ENCODE measurements at places on chromosomes 7 and 10.

DNA sequence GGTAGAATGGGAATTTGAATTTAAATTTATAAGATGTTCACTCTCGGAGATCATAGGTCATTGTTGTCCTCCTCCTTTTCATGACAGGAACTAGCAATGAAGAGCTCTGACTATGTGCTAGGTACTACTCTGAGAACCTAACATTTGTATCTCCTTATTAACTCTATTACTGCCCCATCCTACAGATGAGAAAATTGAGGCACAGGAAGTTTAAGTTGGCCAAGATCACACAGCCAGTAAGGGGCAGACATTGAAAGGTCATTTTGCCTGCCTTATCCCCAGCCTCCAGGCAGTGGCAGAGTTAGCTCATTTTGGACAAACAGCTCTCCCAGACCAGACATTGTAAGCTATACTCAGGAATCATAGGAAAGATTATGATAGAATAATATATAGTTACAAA, 6.0 kb downstream of the SRGN start:
- DNase-seq: no peak

- DNase-seq: no peak
Measured at GRCh38 chr7:18191862-18192625, 164.4 kb upstream of the PRPS1L1 start.

GRCh38 chr7:415646-416525, 103.8 kb downstream of the PDGFA start:
- DNase-seq: no peak

- DNase-seq: no peak
Measured at GRCh38 chr10:123703195-123703790, 37.1 kb downstream of the GPR26 start.

- no peak for DNase-seq
Measured at GRCh38 chr10:96683710-96684109, 36.6 kb downstream of the PIK3AP1 start.

DNA sequence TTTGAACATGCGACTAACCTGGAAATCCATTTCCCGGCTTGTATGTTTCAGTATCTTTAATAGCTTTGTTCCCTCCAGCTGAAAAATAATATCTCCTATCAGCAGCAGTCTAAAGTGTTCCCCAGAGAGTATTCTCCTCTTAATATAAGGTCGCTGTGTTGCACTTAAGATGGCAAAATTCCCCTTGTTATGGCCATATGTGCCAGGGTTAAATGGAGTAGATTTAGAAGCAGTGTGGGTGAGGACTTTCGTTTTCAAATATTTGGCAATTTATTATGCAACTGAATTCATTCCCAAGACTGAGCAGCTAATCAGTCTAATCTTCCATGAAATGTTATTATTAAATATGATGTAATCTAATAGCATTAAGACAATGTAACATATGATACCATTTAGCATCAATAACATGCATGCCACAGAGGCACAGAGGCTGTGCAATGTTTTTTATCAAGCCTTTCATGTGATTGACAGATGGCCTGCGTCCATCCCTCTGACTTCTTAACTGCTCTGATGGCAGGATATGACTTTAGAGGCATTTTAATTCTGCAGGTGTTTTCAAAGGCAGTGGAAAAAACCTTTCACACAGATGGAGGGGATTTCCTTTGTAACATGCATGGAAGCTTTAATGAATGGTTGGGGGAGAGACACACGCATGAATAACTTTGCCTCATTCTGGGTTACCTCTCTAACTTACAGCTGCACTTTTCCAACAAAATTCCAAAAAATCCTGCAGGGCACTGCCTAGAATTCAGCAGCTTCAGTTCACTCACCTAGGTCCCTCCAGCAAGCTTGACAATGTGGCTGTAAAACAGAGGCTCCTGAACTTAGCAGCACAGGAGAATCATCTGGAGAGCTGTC, 55.1 kb upstream of the ZPBP start:
- DNase-seq: no peak

- DNase-seq: no peak
Measured at GRCh38 chr10:98249134-98249533, 18.9 kb downstream of the LOXL4 start.

- DNase-seq: no peak
Measured at GRCh38 chr7:146176860-146177259, 60.3 kb downstream of the CNTNAP2 start.

DNA sequence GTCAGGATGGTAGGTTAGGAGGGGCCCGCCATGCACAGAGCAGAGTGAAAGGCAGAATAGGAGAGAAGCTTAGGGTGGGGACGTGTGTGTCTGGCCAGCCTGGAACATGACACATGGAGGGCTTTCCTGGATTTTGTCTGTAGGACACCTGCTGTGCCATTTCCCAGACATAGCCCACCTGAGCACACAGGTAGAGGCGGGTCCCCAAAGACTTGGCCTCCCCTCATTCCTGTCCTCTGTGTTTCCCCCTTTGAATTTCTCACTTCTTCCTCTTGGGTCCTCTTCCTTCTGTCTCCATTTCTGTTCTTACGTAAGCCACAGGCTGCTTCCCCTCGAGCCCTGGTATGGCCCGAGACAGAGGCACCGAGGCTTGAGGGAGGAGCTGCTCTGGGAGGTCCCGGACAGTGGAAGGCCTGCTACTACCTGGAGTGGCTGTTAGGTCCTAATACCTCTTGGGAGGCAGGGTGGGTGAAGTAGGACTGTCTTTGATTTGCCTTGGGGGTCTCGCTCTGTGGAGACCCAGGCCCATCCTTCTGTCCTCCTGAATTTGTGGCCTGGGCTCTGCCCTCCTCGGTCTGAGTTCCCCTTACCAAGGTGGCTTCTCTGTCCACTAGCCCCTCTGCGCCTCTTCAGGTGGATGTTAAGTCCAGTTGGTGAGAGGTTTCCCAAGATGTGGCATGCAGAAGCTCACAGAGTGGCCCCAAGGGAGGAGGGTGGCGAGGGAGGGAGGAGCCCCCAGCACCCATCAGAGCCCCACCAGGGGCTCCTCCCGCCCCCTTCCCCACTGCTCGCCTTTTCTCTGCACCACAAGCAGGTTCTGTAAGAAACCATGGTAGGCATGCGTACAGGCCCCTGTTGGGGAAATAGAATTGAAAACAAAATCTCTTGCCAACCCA, 5.5 kb downstream of the ZNF775 start:
- DNase-seq: no peak

DNA sequence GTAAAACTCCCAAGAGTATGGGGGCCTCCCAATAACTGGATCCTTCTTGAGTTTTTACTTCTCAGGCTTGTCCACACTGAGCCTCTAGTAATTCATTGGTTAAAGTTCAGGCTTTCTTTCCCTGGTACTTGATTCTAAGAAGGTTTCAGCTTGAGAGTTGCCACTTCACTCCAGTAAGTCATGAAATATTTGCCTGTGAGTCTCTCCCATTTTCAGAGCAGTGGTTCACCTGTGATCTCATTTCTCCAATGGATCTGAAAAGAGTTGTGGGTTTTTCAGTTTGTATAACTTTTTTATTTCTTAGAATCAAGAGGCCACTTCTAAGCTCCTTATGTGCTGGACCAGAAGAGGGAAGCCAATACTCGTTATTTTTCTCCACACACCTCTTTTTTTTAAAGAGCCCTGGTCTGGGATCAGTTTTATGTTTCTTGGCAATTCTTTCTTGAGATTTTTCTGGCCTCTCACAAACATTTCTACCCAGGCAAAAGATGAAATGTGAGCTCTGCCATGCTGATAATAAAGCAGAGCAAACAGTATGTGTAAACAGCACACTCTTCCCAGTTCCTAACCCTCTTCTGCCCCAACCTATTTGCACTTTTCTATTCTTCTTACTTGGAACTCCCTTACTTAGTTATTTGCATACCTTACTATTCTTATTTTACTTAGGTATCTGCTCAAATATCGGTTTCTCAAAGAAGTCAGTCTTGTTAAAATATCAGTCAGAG, 983.4 kb downstream of the CCSER2 start:
- no peak for DNase-seq

DNA sequence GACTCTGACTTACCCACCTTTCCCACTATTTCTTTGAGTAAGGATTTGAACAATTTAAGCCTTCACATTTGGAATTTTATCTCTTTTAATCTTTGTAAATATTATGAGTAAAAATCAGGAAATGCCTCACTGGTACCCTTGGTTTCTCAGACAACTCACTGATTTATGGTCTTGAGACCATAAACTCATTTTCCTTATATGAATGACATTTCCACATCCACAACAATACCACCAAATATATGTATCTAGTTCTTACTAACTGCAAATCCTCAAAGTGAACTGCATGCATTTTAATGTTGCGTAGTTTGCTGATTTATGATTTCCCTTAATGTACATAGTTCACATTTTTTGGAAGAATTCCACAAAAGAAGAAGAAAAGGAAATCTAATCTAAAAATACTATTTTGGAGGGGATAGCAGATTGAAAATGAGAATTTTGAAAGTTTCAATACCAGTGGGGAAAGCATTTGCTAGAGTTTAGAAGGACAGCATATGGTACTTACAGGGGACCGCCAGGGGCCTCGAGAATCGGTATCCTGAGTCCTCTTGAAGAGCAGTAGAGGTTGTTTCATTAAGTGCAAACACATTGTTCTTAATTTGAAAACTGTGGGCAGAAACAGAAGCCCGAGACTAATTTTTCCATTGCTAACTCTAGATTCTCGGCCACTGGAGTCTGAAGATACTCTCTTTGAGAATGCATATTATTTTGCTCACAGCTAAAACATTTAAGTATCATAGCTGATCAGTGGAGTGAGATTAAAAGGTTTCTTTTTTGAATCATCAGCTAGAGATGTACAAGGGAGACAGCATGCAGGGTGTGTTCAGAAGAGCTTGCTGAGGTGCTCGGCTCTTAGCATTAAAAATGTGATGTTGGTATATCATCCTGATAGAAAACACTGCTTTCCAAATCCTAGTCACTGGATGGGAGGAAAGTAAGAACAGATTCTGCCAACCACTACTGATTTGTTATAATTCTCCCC, 964.0 kb downstream of the GATA3 start:
- DNase-seq: no peak

- DNase-seq: no peak
Measured at GRCh38 chr10:74799721-74800221, 26.6 kb upstream of the KAT6B start.

- DNase-seq: no peak
Measured at GRCh38 chr10:7045891-7046599, 364.8 kb downstream of the SFMBT2 start.

- DNase-seq: no peak
Measured at GRCh38 chr10:102411341-102412255, 7.0 kb downstream of the PSD start.

Data from activated CD8-positive, alpha-beta memory T cell treated with anti-CD3 and anti-CD28 coated beads for 24 hours (primary cell).